KG1 (cell line): ENCODE measurements at places on chromosomes 2 and 18.

GRCh38 chr2:10469955-10470608 lies 22.0 kb upstream of the ODC1 start:
- no peak for DNase-seq

- DNase-seq = no peak
These were observed 110.8 kb downstream of the BCL11A start for GRCh38 chr2:60442608-60443007.

DNA sequence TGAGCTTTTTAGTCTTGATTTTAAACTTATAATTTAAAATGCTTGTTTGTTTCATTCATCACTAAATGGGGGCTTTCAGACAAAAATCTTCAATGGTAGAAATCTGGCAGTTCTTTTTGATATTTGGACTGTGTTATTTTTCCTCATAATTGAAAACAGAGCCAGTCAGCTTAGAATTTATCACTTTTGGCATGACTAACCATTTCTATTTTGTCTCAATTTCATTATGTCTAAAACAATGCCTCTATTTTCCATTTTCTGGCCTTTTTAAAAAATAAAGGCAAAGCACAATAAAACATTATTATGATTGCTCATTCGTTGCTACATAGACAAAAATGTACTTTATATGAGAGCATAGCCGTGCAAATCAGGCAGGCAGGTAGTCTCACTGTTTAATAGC lies 434.5 kb downstream of the XIRP2 start:
- no peak for DNase-seq

DNA sequence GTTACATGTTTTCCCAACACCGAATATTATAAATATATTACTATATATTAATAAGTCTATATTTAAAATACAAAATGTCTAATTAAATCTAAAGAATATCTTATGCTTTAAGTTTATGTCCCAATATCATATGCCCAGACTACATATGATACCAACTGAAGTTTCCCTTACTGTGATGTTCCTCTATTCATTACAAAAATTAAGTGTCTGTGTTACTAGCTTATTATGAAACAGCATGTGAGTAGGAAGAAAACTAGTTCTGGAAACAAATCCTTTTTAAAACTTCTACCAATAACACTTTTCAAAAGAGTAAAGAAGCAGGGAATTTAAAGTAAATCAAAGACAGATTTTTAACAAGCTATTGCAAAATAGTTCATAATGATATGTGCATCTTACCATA lies 17.8 kb downstream of the HNRNPLL start:
- DNase-seq = no peak

GRCh38 chr2:46164529-46165301 lies 132.5 kb upstream of the EPAS1 start:
- no peak for DNase-seq

DNA sequence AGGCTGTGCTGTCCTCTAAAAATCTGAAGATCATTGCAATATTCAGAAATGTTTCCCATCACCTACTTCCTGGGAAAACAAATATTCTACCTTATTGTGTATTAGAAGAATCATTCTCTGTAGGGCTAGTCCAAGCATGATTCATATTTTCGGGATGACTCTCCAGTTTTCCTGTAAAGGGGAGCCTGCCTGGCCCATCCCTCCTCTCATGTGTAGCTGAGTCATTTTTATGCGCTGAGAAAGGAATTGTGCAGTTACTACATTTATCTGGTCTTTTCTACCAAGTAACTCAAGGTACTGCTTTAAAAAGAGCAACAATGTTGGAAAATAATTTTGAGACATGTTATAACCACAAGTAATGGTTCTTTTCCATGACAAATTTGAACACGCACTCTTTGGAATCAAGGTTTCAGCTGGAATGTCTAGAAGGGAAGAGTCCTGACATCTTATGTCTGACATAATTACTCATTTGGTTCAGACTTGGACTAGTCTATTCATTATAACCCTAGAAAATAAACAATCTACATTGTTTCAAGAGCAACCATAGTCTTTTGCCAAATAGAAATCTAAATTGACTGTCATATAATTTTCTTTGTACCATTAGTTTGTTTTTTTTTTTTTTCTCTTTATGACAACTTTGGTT lies 6.6 kb downstream of the DSG3 start:
- DNase-seq = no peak

DNA sequence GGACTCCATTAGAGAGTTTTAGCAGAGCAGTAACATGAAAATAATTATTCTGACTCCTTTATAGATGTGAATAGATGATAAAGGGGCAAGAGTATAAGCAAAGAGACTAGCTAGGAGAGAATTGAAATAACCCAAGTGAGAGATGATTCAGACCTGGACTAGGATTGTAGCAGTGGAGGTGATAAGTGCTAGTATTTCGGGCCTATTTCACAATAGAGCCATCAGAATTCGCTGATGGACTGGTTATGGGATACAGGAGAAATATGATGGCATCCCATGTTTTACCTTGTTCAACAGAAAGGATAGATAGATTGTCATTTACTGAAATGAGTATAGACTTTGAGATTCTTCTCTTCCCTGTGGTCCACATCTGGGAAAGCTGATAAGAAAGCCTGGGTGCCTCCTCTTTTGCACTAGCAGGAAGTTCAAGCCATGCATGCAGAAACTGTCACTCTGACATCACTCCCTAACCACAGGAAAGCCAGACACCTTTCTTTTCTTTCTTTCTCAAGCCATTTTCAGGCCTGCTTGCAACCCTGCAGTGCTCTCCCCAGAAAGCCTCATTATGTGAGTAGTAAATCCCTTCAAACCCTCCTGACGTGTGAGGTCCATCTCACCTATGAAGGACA lies 25.3 kb downstream of the DYNAP start:
- no peak for DNase-seq
